CD4-positive, alpha-beta T cell (primary cell): ENCODE measurements at places on chromosomes 2 and 18.

GRCh38 chr2:105950521-105951383 is 206.0 kb downstream of the NCK2 start:
- no peak for DNase-seq

DNA sequence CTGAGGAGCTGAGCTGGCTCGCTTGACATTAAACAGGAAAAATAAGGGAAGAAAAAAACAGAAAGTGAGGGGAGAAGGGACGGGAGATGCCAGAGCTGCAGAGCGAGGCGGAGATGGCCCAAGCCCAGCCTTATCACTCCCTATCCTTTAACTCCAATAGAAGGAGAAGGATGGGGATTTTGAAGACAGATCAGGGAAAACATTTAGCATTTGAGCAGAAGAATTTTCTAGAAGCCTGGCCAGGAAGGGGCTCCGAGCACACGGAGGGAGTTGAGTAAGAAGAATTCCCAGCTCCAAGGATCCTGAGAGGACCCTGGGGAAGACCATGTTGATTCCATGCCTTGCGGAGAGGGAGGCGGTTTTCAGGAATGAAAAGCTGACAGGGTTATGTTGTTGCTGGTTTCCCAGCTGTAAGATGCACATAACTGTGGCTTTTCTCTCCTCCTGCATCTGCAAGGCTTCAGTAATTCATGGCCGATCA is 35.6 kb downstream of the TWIST2 start:
- no peak for DNase-seq

GRCh38 chr2:152465541-152465940 is 130.6 kb downstream of the FMNL2 start:
- no peak for DNase-seq

- DNase-seq, result no peak
These were observed 893.5 kb downstream of the SUCLG1 start for GRCh38 chr2:83565626-83566025.

DNA sequence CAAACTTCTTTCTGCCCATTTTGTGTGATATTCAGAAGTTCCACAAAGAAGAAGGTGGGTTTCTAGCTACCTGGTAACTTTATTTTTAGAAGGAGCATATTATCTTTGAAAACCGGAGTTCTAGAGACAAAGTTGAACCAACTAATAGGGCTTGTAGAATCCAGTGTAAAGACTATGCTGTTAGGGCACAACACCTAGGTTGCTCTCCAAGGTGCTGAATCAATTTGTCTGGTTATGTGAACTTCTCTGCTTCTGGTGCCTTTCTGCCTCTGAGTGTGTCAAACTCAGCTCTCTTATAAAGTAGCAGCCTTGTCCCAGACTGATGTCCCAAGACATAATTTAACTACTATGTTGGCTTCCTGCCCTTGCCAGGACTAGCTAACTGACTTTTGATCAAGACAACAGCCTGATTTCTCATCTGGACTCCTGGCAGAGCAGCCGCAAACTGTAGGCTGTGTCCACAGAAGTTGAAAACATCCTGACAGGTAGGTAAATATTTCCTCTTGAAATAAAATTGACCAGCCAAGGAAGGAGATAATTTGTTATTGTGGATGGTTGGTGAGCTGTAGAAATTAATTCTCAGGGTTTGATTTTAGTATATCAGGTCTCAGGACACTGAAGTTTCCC is 119.4 kb downstream of the CYRIA start:
- DNase-seq, result no peak

- DNase-seq, result no peak
These were observed 399.8 kb downstream of the TXNL1 start for GRCh38 chr18:56238576-56238975.

- no peak for DNase-seq
These were observed 47.1 kb downstream of the SLC4A1AP start for GRCh38 chr2:27710640-27711430.

DNA sequence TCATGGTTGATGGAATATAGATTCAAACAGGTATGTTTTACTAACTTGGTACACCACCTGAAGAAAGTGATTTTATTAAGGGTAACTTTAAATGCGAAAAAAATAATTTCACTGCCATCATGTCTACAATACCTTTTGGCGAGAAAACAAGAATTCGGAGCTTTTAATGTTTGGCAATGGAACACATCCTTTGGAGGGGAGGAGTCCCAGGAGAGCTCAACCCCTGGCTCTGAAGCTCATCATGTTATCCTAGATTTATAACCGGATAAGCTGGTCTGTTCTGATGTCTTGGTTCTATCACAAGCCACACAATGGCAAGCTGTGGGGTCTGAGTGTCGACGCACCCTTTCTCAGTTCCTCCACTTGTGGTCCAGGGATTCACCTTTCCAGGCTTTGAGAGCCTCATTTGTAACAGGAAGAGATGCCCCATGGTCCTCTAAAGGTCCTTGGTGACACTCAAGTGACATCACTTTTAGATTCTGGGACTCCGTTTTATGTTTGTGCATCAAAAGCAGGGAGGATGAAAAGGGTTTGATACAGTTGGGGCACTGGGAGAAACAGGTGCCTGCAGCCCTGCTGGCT is 172.7 kb downstream of the BCL2 start:
- DNase-seq, result no peak

DNA sequence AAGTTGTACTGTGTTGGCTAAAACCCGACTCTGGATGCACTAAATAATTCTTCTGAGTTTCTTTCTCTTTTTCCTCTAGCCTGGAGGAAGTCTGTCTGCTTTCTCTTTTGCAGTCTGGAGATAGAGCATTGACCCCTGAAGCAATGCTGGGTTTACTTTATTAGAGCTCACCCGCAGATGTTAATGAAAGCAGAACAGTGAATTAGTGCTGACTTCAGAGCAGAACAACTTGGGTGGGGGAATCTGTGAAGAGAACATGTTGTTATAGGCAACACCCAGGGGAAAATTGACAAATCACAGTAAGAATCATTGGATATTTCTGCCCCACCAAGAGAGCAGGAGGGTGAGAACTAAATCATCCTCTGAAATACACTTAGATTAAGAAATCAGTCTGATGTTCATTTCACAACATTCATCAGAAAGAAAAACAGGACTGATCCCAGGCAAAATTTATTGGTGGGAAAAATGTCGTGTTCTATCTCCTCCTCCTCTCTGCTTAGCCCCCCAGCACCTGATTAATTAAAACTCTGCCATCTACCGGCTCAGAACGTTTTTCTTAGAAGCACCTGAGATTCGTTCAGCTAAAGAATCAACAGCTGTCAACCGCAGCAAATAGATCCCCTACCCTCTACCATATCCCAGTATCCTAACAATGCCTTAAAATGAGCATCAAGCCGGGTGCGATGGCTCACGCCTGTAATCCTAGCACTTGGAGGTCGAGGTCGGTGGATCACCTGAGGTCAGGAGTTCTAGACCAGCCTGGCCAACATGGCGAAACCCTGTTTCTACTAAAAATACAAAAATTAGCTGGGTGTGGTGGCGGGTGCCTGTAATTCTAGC is 165.1 kb downstream of the FMNL2 start:
- DNase-seq, result no peak

DNA sequence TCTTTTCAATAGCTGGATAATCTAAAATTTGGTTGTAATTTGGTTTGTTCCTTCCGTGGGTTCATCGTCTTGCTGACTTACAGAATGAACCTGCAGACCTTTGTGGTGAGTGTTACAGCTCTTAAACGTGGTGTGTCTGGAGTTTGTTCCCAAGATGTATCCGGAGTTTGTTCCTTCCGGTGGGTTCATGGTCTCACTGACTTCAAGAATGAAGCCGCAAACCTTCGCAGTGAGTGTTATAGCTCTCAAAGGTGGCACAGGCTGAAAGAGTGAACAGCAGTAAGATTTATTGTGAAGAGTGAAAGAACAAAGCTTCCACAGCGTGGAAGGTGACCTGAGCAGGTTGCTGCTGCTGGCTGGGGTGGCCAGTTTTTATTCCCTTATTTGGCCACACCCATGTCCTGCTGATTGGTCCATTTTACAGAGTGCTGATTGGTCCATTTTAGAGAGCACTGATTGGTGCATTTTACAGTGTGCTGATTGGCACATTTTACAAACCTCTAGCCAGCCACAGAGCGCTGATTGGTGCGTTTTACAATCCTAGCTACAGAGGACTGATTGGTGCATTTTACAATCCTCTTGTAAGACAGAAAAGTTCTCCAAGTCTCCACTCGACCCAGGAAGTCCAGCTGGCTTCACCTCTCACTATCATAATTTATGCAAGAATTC is 16.6 kb downstream of the RALB start:
- no peak for DNase-seq

DNA sequence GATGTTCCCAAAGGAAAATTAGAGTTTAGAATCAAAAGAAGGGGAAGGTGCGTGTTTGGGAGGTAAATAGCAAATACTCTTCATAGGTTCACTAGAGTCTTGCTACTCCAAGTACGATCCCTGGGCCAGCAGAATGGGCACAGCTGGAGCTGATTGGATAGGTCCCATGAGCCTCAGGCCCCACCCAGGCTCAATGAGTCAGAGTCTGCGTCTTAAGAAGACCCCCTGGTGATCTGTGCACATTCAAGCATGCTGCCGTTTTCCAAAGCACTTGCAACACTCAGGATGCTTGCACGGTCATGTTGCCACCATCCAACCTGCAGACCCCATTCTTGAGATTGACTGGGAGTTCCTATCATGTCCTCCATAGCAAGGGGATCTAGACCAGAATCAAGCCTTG is 40.5 kb downstream of the ABCG8 start:
- DNase-seq, result no peak

DNA sequence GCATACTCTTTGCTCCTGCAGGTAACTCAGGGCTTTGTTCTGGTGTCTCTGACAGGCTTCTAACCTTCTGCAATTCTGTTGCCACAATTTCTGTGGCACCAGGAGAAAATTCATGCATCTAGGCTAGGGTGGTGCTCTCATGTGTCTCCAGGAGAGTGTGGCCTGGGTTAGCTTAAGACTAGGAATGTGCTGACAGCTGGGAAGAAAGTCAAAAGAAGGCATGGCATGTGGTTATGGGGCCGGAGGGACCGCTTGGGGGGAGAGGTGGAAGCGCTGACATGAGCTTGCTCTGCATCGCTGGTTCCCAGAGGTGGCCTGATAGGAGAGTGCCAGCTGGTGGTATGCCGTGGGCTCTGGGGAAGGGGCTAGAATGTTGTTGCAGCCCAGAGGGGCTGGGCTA is 173.3 kb upstream of the TNP1 start:
- no peak for DNase-seq

DNA sequence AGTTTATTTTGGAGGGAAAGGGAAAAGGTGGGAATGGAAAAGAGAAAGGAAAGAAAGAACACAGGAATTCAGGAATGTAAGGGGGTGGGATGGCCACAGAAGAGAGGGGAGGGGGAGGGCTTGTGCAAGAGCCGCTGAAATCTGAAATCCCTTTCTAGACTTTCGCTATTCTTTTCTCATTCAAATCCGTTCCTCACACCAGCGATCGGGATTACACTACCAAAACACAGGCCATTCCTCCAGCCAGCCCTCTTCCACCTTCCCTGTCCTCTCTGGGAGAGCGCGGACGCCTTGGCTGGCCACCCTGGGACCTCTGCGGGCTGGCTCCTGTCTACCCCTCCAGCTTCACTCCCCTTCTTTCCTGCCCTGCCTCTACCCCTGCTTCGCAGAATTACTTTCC is 102.3 kb downstream of the CDCA7 start:
- no peak for DNase-seq
